PC-9 (cell line): ENCODE measurements at places on chromosomes 6 and 20.

DNA sequence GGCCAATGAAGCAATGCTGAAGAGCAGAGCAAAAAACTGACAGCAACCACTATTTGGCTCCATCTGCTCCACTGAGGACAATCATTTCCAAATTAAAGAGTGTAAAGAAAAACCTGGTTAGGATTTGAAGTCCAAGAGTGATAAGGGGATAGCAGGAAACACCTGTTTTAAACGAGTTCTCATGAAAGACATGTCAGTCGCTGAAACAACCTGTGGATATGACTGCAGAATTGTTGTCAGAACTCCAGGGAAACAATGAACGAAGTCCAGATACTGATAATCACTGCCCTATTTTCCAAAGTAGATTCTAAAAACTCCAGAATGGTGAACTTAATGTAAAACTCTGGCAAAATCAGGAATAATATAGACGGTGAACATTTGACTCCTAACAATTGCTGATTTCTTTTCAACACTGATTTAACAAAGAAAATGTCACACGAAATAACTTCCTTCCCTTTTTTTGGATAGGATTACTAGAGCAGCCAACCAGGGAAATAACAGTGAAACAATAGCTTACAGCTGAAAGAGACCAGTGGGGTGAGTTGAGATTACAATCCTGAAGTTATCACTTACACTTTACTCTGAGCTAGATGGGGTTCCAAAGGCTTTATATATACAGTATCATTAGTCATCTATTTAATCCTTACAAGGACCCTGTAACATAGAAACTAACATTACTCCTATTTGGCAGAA lies 83.7 kb downstream of the ELOVL5 start:
- no peak for DNase-seq

GRCh38 chr6:39867592-39867991 lies 66.7 kb downstream of the MOCS1 start:
- DNase-seq = no peak

DNA sequence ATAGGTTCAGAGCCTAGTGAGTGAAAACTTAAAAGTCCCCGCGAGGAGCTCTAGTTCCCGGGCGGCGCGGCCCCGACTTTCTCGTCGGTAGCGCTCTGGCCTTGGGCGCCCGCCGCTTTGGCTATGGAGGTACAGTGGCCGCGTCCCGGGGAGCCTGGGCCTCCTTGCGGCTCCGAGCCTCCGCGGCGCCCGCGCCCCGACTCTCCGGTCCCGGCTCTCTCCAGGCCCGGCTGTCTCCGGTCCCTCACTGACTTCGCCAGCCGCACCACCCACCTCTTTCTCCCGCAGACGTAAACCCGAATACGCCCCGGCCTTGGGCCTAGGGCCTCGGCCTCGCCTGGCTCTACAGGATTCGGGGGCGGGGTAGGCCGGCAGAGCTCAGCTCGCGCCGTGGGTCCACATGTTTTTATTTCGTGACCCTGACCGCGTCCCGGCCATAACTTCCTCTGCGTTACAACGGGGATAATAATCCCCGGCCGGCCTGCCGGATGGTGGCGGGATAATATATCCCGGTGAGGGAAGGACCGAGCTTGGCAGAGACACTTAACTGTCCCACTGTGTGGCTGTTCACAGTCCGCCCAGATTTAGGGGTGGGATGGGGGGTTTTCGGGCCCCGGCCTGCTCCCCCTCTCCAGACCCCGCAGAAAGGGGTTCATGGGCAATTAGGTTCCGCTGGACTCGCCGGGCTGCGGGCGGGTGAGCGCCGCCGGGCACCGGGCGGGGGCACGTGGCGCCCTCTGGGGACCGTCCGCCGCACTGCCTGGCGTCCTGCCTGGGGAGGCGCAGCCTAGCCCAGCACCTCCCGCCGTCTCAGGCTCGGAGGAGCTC lies 10.0 kb upstream of the TBX18 start:
- DNase-seq = no peak

- no peak for DNase-seq
These were observed 80.3 kb downstream of the BACH2 start for GRCh38 chr6:90216072-90216977.

- no peak for DNase-seq
These were observed 45.2 kb downstream of the DEFB114 start for GRCh38 chr6:49918787-49919186.

DNA sequence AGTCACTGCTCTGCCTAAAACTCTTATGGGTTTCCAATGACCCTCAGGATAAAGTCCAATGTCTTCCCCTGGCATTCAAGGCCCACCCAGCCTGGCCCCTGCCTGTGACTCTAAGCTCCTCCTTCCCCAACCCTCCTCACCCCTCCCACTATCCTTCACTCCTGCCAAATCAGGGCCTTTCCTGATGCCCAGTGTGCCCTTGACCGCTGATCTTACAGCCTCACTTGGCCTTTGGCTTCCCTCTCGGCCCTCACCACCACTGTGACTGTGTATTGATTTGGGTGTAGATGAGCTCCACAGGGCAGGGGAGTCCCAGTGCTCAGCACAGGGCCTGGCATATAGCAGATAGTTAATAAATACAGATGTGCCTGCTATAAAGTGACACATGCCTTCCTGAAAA lies 115.7 kb downstream of the TOX2 start:
- no peak for DNase-seq

GRCh38 chr20:5691918-5692618 lies 58.1 kb upstream of the SHLD1 start:
- no peak for DNase-seq

DNA sequence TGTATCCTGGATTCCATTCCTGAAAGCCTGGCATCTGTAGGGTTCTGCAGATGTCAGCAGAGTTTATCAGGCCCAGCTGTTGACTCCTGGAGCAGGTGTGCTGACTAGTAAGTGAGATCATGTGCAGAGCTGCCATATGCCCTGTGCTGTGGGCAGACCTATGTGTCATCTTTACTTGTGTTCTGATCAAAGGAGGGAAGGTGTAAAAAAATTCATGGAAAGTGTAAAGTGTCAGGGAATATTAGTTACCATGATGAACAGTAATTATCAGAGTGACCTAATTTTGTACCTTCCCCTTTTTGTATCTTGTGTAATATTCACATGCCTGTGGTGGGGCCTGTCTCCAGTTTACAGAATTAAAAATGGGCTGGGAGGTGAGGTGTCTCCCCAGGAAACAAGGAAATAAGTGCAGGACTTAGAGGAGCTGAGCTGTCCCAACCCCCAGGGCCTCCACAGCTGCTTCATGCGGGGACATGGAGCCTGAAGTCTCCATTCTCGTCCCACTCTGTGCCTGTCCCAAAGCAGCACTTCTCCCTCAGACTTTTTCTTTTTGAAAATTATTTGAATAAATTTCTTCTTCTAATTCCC lies 148.2 kb upstream of the GGTLC1 start:
- peak; percentile 76 for DNase-seq

DNA sequence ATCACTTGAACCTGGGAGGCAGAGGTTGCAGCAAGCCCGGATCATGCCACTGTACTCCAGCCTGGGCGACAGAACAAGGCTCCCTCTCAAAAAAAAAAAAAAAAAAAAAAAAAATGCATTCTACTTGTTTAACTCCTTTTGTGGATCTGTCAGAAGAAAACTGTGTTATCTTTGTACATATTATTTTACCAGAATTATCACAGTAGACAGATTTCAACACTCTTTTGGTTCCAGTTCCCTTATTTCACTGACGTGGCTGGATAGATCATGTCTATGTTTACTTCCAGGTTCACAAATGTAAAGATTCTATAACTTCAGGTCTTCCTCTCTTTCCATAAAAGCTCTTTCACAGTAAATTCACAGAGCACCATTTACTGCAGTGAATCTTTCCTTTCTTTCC lies 18.4 kb downstream of the NUDT3 start:
- no peak for DNase-seq

- no peak for DNase-seq
These were observed 37.9 kb downstream of the NEDD9 start for GRCh38 chr6:11194356-11195218.

DNA sequence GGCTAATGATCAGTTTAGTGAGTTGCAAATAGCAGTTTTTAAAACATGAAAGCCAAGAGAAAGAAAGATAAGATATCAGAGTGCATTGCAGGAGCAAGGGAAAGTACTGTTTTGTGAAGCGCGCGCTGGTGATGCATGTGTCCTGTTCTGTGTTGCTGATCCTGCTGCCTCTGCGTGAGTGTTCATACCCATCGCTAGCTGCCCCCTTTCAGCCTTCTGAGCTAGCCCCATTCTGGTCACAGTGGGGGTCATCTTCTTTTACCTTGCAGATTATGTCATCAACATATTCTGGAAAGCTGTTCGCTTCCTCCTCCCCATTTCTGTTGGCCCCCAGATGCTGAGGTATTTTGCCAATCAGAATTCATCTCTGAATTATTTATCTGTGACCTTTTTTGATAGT lies 1.9 kb downstream of the MRAP2 start:
- DNase-seq = no peak

GRCh38 chr20:63562461-63563224 lies 8.7 kb downstream of the FNDC11 start:
- no peak for DNase-seq

DNA sequence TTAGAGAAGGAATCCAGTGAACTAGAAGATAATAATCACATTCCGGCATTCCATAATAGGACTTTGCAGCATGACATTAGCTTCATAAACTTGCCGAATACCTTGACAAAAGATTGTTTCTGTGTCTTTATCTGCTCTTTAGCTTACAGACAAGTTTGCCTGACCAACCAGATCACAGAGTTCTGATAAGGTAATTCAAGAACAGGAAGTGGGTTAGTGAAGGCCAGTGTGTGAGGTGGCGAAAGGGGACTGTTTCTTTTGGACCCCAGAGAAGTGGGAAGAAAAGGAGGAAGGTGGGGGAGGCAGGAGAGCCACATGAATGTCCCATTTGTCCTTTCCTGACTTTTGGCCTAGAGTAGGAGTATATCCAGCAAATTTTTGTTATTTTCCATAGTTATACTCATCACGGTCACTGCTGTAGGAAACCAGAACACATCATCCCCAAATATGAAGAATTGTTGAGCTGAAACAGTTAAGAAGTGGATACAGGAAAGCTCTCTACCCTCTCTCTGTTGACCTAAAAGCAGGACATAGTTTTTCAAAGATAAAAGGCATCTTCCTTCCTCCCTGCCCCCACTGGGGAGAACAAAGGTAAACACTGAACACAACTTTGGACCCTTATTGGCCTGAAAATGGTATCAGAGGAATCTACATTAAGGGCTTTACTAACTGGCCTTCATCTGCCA lies 72.4 kb upstream of the TNFAIP3 start:
- no peak for DNase-seq

DNA sequence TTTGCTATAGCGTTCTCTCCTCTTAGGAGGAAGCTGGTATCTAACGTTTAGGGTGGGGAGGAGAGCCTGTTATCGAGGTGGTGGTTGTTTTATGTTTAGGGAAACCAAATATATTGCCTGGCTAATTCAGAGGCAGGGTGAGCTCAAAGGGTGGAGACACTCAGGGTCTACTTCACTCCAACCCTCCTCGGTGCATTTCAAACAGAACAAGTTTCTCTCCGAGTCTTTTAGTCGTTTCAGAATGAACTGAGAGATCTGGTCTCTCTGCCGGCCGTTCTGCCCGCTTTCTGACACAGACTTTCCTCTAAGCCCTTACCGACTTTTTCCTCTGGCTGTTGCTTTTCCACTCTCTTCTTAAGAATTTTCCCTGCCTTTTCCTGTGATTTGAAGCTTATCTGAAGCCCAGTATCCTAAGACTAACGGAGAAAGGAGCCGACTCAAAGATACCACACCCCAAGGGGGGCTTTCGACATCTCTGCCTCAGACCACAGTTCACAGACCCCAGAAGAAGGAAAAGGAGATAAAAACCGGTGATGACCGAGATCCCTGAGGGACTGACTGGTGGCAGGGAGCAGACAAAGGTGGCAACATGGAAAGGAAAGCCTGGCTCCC lies 865 bp downstream of the STK38 start:
- DNase-seq = no peak

DNA sequence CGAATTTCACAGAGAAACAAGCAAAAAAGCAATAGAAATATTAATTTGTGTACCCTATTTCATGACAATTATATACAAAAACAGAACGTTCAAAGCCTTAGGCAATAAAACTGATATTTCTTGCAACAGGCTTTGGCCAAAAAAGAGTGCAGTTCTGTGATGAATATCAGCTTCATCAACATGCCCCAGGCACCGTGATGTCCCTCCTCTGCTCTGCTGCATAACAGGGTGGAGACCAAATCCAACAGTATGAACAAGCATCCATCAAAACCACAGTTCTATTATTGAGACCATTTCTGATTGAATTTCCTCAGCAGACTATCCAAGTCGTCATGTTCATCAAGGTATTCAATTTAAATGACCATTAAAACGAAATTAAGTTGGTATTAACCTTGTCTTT lies 722.6 kb upstream of the NRSN1 start:
- no peak for DNase-seq

DNA sequence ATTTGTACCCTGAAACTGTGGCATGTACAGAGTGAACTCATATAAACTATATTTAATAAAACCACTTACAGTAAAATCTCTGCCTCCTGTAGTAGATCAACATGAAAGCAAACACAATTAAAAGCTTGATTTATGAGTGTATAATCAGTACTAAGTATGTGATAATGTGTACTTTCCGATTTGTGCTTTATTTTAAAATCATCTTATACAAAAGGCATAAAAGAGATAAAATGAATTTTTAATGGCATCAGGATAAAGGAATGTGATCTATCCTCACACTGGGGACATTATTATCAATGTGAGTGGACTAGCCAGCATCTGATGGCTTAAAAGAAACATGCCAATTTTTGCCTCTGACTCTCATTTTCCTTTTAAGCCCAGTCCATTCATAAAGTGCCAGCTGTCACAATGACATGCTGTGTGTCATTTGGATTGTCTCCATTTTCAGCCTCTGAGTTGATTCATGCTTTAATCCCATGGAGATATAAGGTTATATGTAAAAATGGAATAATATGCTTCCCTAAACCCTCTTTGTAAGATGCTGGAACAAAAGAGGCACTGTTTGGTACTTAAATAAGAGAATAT lies 831.6 kb upstream of the EYS start:
- no peak for DNase-seq

- DNase-seq = no peak
These were observed 291.8 kb upstream of the MARCKS start for GRCh38 chr6:113565306-113565705.

- DNase-seq = no peak
These were observed 58.6 kb downstream of the LIN28B start for GRCh38 chr6:105015482-105015881.

DNA sequence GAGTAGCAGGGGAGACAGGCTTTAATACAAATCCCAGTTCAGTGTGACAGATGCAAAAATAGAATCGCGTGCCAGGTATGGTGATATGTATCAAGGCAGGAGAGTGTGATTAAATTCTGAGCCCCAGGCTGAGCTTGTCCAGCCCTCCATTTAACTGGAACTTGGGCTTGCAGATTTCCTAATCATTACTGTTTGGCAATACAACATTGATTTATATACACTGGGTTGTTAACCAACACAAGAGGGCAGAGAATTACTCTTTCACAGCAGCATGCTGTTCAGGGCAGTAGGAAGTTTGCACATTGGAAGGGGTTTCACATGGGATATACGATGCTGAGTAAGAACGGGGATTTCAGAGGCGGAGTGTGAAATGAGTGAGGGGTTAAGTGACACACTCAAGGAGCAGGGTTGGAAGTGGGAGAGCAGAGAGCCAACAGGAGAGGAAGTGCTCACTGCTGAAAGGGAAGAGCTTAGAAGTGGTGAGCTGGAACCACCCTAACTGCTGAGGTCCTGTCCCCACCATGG lies 70.8 kb upstream of the ATXN1 start:
- DNase-seq = no peak

- no peak for DNase-seq
These were observed 99.4 kb upstream of the VGLL2 start for GRCh38 chr6:117165911-117166499.
